ENCODE measurements at places on chromosomes 12 and 14. TPM values are rescaled to one million over a fixed set of nuclear protein-coding genes. Genes with fewer than 3 reads are reported as not detected.

TC2N gene
- 10.0 TPM for polyA plus RNA-seq

- DNase-seq, result no peak
Observed at GRCh38 chr12:104600036-104600712, 143.4 kb downstream of the CHST11 start.

DNA sequence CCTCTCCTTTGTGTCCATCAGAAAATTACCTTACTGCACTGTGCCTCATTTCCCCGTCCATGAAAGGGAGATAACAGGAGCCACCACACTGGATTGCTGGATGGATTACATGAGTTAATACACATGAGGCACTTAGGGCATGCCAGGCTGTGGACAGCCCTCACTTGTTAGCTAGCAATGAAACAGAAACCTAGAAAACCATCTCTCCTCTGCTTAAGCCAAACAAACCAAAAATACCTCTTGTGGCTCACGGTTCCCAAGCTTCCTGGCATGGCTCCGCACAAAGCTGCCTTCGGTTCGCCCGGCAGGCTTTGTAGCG, 660 bp upstream of the HCFC2 start:
- DNase-seq, result no peak

DNA sequence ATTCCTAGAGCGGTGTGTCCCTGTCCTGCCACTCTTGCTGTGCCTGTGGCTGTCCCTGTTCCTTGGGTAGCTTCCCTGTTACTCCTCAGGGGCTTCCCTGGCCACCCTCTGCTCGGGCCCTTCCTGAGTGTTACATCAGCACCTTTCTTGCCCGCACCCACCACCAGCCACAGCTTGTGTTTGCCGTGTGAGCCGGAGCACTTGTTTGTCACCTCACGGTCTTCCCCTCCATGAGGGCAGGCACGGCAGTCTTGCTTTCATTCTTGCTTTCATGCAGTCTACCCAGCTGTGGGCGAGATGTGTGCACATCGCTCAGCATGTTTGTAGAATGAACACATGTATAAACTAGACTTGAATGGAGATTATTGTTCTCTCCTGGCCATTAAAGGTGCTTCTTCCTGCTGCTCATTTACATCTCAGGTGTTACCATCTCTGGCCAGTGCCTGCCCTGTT, 42.0 kb downstream of the TRAF3 start:
- DNase-seq, result no peak

- no peak for DNase-seq
Observed at GRCh38 chr12:10354071-10354470, 35.8 kb downstream of the KLRK1 start.

DNA sequence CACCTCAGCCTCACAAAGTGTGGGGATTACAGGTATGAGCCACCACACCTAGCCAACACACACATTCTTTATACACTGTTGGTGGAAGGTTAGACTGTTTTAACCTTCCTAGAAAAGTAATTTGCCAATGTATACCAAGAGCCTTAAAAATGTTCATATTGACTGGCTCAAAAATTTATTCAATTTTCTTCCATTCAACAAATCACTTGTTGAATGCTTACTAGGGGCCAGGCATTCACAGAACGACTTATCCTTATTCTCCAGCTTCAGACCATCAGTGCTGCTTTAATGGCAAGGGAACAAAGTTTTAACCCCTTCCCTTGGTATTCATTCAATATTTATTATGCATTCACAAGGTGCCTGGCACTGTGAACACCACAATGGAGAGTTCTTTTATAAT, 3.0 kb downstream of the NR2C1 start:
- DNase-seq, result no peak

- DNase-seq, result no peak
Observed at GRCh38 chr12:125332900-125333299, 267.7 kb downstream of the AACS start.

DNA sequence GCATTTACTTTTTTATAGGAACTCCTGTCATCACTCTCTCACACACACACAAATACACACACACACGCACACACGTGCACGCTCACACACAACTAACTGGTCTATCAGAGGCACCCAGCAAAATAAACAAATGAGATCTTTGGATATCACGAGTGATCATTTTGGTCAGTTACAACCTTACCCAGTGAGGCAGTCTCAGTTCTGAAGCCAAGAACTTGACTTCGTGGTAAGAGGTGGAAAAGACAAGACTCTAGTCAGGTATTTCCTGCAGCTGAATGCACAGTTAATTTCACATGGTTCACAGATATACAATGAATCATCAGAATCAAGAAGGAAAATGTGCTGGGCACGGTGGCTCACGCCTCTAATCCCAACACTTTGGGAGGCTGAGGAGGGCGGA, 39.4 kb downstream of the ATF7 start:
- no peak for DNase-seq

GRCh38 chr14:105294142-105294597, 6.6 kb downstream of the BRF1 start:
- no peak for DNase-seq

Data from left kidney (tissue), 8 donors.